Activated T-helper 9 cell treated with anti-CD3 and anti-CD28 coated beads, Interleukin-2, amount 50 U/mL, for 16 hours (primary cell): ENCODE measurements at places on chromosomes 7 and 10.

GRCh38 chr10:11869743-11870460 lies 46.7 kb downstream of the PROSER2 start:
- DNase-seq, result no peak

- DNase-seq, result no peak
Measured at GRCh38 chr10:64515970-64516699, 994.9 kb downstream of the REEP3 start.

GRCh38 chr10:24625778-24626177 lies 97.9 kb downstream of the ARHGAP21 start:
- DNase-seq, result no peak

DNA sequence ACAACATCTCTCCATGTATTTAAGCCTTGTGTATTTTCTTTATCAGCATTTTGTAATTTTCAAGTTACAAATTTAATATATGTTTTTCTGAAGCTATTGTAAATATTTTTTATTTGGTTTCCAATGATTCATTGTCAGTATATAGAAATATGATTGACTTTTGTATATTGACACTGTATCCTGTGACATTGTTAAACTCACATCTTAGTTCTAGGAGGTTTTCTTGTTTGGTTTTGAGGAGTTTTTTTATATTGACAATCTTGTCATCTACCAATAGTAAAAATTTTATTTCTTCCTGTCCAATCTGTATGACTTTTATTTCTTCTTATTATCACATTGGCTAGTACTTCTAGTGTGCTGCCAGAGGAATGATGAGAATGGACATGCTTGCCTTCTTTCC lies 393.7 kb downstream of the GPAM start:
- DNase-seq, result no peak

- no peak for DNase-seq
Measured at GRCh38 chr7:13912715-13913278, 76.7 kb downstream of the ETV1 start.
